ENCODE measurements at places on chromosomes 6 and 20.

DNA sequence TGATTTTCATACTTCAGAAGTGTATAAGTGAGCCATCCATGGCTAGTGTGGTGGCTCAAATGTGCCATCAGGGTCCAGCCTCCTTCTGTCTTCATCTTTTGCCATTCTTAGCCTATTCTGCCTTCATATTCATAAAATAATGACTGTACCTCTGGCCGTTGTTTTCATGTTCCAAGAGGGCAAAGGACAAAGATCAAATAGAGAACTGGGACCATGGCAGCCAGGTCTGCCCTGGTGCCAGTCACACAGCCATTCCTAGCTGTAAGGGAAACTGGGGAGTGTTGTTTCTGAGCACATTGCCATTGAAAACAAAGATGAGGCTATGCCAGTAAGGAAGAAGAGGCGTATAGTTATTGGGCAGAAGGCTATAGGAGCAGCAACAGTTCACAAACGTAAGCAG lies 518.6 kb downstream of the TFAP2B start:
- no peak for DNase-seq

DNA sequence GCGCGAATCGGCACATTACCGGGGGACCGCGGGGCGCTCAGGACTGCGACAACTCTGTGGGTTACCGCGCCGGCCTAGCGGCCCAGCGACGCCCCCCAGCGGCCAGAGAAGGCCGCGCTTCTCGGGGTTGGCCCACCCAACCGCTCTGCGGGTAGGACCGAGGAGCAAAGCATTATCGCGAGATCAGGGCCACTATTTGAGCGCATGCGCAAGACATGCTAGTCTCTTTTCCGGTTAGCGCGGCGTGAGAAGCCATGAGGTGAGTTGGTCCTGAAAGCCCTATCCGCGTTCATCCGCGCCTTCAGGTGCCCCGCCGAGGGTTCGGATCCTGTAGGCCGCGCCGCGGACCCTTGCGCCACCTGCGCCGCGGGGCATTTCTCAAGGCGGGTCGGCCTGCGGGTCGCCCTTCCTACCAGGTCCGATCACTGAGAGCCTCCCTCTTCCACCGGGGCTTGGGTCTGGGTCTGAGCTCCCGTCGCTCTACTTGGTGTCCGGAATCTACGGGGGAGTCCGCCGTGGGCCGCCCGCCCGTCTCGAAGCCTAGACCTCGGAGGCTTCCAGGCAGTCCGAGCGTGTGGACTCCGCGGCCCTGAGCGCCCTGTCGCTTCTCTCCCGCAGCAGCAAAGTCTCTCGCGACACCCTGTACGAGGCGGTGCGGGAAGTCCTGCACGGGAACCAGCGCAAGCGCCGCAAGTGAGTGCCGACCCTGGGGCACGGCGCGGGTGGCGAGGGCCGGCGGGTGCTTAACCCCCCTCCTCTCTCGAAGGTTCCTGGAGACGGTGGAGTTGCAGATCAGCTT lies at the start of gene RPL10A:
RPL10A (plus strand) TSS at position 221 of the 799 bp plus-strand sequence; CDS start at position 255, 34 bp downstream.
- peak; percentile 96 for DNase-seq

DNA sequence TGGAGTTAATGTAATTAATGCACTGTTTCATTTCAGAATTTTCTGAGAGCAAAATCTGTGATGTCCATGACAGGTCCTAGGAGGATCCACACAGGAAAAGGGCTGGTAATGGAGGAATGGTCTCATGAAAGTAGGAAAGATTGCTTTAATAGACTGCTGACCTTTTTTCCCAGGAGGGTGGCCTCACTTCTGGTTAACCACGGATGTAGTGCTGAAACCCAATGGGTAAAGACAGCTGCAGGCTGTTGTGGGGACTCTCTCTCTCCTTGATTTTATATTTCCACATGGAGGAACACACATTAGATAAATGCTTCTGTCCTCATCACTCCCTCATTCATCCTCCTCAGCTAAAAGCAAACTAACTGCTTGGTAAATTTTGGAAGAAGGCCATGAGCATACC lies 23.6 kb upstream of the RIPOR2 start:
- no peak for DNase-seq

DNA sequence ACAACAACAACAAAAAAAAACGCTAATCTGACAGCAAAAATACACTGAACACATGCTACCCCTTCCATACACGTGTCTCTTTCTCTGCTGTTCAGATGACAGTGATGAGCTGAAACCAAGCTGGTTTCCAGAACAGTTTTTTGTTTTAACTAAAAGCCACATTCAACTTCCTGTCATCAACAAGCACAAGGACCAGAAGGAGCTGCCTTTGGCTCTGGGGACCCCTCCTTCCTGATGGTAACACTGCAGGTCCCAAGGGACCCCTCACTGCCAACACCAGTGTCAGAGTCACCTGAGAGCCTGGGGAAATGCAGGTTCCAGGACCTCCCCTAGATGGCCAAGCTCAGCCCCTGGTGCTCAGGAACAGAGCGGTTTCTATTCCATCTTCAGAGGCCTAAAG lies 6.0 kb downstream of the CST7 start:
- DNase-seq, result no peak

GRCh38 chr6:149031859-149032598 lies 285.2 kb downstream of the UST start:
- DNase-seq, result peak; percentile 89

Data from fibroblast of skin of right quadriceps (primary cell).